ENCODE measurements at places on chromosomes 12 and 14. TPM values are rescaled to one million over a fixed set of nuclear protein-coding genes. Genes with fewer than 3 reads are reported as not detected.
A peak's percentile ranks its signal among the peaks of the same experiment; 100 is the strongest.

Gene KRT85
- total RNA-seq, result 0.14 TPM

DNA sequence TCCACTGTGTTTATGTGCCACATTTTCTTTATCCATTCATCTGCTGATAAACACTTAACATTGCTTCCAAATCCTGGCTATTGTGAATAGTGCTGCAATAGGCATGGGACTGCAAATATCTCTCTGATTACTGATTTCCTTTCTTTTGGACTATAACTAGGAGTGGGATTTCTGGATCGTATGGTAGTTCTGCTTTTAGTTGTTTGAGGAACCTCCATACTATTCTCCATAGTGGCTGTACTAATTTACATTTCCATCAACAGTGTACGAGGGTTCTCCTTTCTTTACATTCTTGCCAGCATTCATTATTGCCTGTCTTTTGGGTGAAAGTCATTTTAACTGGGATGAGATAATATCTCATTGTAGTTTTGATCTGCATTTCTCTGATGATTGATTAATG lies 47.6 kb downstream of the TAOK3 start:
- ATAC-seq, result no peak

Gene KRT72
- 0.21 TPM for total RNA-seq

Gene MEG3
- total RNA-seq, result 8.7 TPM

DNA sequence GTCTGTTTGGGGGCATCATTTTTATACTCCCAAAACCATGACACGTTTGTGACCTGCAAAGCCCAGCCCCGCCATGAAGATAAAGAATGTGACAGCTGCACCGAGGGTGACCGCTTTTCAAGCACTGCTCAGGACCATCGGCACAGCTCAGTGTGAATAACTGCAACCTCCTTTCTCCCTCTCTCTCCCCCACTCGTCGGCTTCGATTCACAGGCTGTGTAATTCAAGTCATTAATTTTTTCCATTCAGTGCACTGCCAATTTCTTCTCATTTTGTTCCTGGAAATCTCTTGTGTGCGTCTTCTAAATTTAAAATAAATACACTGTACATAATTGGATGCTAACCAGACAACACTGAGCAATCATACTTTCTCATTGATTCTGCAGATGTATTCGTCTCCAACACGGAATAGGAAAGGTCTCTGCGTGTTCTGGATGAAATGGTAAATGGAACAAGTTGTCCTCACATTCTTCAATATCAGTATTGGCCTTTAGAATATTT lies 260.8 kb downstream of the TTC8 start:
- ATAC-seq, result peak; percentile 52

- no peak for ATAC-seq
Measured at GRCh38 chr12:58034712-58035111, 93.3 kb downstream of the ATP23 start.

DNA sequence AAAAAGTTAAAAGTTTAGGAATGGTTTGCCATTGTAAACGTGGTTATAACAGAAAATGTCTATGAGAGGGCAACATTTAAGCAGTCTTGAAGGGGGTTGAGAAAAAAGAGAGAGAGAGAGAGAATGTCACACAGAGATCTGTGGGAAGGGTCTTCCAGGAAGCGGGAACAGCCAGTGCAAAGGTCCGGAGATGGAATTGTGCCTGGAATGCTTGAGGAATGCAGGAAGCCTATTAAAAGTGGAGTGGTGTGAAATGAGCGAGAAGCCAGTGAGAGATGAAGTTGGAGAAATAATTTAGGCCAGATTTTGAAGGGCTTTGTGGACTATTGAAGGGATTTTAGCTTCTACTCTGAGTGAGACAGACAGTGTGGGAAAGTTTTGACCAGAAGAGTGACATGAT lies 406.8 kb upstream of the TBX3 start:
- ATAC-seq, result no peak

Gene ERBB3
- 6.9 TPM for total RNA-seq

DNA sequence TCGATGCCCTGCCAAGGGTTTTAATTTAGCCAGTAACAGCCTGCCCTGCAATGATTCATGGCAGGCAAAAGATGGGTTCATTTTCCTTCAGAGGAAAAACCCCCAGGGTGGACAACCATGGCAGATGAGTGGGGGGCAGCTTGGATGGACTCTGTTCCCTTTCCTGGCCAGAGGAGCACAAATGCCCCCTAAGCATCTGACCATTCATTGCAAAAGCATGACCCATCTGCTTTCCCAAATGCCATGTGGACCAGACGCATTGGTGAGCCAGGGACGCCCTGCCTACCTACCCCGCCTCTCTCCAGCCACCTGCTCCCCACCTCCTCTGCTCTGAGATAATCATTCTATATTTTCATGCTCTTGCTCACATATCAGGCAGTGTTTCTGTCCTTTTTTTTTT lies 281.9 kb downstream of the DPF3 start:
- no peak for ATAC-seq

GRCh38 chr12:89781946-89782550 lies 73.4 kb upstream of the ATP2B1 start:
- ATAC-seq, result no peak

GRCh38 chr12:6277982-6278438 lies 32.5 kb upstream of the PLEKHG6 start:
- ATAC-seq, result no peak

DNA sequence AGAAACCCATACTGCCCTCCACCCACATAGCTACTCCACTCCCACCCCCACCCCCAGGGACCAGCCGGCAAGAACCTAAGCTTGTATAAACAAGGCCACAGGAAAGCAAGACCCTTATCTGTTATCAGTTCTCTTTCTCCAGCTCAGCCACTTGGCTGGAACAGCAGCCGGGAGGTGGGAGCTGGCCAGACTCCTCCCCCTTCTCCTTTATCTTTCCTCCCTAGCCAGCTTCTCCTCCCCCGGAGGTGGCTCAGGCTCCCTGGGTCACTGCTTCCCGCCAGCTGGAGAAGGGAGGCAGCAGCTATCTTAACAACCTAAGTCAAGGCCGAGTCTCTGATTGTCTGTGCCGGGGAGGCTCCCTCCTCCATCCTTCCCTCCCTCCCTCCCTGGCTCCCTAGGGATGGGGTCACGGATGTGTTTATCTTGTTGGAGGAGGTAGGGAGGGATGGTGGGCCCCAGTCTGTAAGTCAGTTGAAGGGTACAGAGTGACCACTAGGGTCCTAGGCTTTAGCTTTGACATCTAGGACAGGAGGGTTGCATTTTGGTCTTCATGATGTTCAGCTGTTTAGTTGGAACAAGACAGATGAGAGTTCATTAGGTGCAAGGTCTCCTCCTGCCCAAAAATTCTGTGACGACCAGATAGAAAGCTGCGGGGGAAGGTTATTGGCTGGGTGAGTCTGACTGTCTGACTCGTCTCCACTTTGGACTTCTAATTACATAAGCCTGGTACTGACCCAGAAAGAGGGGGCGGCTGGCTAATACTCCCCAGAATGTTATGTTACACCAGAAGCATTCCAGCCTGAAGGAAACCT lies 29.7 kb downstream of the ZFP36L1 start:
- no peak for ATAC-seq

DNA sequence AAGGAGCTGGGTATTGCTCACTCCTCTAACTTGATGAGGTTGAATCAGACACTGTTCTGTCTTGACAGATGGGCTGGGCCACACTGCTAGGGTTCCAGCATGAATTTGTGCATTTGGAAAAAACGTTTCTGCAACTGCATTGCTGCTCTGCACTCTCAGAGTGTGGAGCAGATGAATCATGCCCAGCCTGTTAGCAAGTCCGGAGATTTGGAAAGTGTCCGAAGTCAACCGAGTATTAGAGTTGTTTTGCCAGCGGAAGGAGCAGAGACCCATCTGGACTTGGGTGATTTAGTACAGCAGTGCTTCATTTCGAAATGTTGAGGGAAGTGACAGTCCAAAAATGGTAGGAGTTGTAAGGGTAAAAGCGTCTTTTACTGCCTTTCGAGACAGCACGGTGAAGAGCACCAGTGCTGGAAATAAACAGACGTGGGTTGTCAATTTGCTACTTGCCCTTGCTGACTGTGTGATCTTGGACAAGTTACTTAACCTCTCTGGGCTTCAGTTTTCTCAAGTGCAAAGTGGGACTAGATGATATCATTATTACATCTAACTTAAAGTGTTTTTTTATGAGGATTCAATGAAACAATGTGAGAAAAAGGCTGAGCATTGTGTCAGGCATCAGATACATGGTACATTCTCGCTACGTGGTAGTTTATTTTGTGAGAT lies 139.5 kb downstream of the CHST11 start:
- peak; percentile 97 for ATAC-seq

DNA sequence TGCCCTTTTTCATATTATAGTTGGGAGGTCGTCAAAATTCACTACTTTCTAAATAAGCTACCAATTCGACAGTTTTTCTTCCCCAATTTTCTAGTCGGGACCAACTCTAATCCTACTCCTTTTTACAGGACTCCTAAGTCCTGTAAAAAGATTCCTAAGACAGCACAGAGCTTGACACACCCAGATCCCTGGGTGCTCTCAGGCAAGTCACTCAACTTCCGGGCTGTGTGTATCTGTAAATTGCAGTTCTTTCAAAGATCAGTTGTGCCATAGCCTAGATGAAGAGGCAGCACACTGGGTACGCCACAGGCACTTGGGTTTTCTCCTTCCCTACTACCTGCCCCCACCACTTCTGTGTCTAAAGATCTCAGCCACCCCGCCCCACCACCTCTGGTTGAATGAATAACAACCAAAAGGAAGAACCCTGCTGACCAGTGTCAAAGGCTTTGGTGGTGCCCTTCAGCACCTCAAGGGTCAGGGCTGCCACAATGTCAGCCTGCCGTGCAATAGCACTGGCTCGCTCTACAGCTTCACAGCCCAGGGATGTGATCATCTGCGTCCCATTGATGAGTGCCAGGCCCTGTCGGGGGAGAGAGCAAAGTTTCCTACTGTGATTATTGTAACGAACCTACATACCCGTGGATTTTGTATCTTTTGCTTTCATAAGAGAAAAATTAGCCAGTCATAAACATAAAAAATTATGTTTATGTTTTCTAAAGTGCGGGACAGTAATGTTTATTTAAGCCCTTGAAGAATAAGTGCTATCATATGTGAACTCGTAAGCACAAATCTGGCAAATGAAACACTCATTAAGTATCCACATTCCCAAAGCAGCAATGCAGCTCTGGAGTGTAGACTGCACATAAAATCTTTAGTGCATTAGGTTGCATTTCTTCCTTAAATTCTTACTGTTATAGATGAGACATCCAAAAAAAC lies 9.2 kb downstream of the HAL start:
- no peak for ATAC-seq

DNA sequence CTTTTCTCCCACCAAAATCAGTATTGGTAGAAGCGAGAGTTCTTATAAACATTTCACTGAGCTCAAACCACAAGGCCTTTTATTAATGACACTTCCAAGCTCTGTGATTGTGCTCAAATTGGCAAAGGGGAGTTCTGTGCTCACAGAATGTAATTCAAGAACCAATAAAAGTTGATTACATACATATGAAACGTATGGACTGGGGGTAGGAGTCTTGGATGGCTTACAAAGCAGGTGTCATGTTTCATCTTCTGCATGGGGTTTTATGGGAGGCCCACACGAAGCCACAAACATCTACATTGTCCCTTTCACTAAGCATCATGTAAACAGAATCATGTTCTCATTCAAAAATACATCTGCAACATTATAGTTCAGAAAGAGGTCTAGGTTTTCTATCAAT lies 828.3 kb downstream of the VRK1 start:
- ATAC-seq, result no peak

DNA sequence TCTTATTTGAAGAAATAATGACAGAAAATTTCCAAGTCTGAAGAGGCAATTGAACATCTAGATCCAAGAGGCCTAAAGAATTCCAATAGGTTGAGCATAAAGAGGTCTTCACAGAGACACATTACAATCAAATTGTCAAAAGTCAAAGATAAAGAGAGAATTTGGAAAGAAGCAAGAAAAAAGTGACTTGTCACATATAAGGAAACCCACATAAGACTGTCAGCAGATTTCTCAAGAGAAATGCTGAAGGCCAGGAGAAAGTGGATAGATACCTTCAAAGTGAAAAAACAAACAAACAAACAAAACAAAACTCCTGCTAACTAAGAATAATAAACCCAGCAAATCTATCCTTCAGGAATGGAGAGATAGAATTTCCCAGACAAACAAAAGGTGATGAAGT lies 118.1 kb upstream of the LGR5 start:
- ATAC-seq, result no peak

Gene PRKAB1
- total RNA-seq, result 52.4 TPM

Gene FGF23
- 0.25 TPM for total RNA-seq

DNA sequence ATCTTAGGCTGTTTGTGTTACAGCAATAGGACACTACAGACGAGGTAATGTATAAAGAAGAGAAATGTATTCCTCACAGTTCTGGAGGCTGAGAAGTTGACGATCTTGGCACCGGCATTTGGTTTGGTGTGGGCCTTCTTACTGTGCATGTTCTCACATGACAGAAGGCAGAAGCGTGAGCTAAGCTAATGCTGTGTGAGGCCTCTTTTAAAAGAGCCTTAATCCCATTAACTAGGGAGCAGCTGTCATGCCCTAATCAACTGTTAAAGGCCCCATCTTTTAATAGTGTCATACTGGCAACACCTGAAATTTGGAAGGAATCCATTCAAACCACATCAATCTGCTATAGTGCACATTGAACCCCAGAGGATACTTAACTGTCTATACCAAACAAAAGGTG lies 992.9 kb downstream of the GALC start:
- ATAC-seq, result no peak

Gene OTX2
- total RNA-seq, result not detected

GRCh38 chr12:113798552-113798951 lies 167.6 kb downstream of the RBM19 start:
- ATAC-seq, result no peak

DNA sequence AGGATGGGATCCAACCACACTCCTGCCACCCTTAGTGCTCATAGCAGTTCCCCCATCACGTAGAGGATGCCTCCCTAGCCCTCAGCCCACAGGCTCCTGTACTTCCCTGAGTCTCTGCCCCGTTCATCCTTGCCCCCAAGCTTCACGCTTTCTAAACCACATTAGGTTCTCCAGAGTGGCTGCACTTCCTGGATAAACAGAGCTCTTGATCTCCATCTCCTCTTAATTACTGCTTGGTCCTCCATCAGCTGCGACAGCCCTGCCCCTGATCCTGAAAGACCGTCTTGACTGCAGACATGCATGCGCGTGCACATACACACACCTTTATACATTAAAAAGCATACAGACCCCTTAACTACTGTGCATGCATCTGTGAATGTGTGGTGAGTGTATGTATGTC lies 530.0 kb downstream of the BCL11B start:
- ATAC-seq, result no peak

- ATAC-seq, result no peak
Measured at GRCh38 chr12:89863493-89863938, 154.9 kb upstream of the ATP2B1 start.

Gene SPIC
- not detected for total RNA-seq

Gene RNF212B
- total RNA-seq, result not detected

Gene TEX52
- total RNA-seq, result 0.52 TPM

GRCh38 chr14:87111126-87111525 lies 881.9 kb downstream of the GALC start:
- ATAC-seq, result no peak

Gene AMIGO2
- 3.9 TPM for total RNA-seq

Gene ADAMTS20
- total RNA-seq, result 1.1 TPM

- ATAC-seq, result no peak
Measured at GRCh38 chr12:124008595-124008994, 35.6 kb downstream of the ZNF664 start.

Gene GDF3
- total RNA-seq, result 0.58 TPM

Gene TUNAR
- total RNA-seq, result 14.5 TPM

Data from motor neuron (in vitro differentiated cells).